ENCODE measurements at places on chromosomes 5 and 9. TPM values are rescaled to one million over a fixed set of nuclear protein-coding genes. Genes with fewer than 3 reads are reported as not detected.

- no peaks in the 10 kb centered on the region for H3K36me3 ChIP-seq
- H3K27me3 ChIP-seq = peaks cover 3% of the 10 kb centered on the region
- no peak overlapping the region for H3K4me3 ChIP-seq
- no peaks in the 10 kb centered on the region for H3K4me1 ChIP-seq
- H3K27ac ChIP-seq = no peak overlapping the region
Observed at GRCh38 chr9:129278391-129279237, 100.6 kb upstream of the IER5L start.

DNA sequence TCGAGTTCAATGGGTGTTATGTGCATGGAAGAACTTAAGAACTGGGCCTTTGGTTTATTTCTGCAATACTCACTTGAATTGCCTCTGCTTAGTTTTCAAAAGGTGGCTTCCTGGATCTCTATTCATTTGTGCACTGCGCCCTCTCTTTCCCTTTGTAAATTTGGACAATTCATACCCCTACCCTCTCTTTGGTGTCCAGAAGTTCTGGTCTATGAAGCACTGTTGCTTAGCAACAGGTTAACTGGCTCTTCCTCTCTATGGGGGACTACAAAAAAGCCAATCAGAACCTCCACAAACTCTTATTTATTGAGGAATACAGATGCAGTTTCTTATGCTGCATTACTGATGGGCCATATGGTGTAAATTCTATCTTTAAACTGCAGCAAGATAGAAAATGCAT lies 13.5 kb upstream of the FAM120A start:
- no peak overlapping the region for H3K27ac ChIP-seq
- no peak overlapping the region for H3K4me3 ChIP-seq
- no peak for DNase-seq
- no peaks in the 10 kb centered on the region for H3K36me3 ChIP-seq

DNA sequence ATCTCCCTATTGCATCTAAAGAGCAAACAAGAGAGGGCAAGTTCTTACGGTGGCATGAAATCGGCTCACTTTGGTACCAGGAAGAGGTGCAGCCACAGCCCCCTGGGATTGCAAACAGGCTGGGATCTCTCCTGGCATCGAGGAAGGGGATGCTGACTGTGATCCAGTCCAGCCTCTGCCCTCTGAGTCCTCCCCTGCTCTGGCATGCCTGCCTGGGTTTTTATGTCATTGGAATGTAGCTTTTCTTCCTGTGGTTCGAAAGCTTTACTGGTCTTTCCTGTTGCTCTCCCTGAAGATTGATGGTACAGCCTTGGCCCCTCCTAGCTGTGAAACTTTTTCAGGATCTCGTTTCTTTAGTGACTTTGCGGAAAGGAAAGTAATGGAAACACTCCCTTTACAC lies 6.6 kb downstream of the SLC46A2 start:
- no peaks in the 10 kb centered on the region for H3K36me3 ChIP-seq
- H3K27me3 ChIP-seq = no peaks in the 10 kb centered on the region
- H3K27ac ChIP-seq = no peak overlapping the region

The PCDHA1 gene
- not detected for total RNA-seq

The SMIM33 gene
- not detected for total RNA-seq

The LHX3 gene
- total RNA-seq = not detected
